ENCODE measurements at places on chromosomes 11 and 22.

- no peak overlapping the region for H3K4me3 ChIP-seq
- H3K27me3 ChIP-seq, result no peaks in the 10 kb centered on the region
- H3K27ac ChIP-seq, result peak overlapping the region; percentile 51
- no peaks in the 10 kb centered on the region for H3K36me3 ChIP-seq
These were observed 27.8 kb upstream of the PPARA start for GRCh38 chr22:46122511-46122971.

GRCh38 chr11:86660088-86660487, 12.3 kb downstream of the ME3 start:
- H3K4me1 ChIP-seq, result peaks cover 7% of the 10 kb centered on the region
- DNase-seq, result no peak
- H3K4me3 ChIP-seq, result no peak overlapping the region

- H3K27ac ChIP-seq, result no peak overlapping the region
- no peak for DNase-seq
- no peaks in the 10 kb centered on the region for H3K27me3 ChIP-seq
- H3K4me3 ChIP-seq, result no peak overlapping the region
- no peaks in the 10 kb centered on the region for H3K4me1 ChIP-seq
- no peaks in the 10 kb centered on the region for H3K36me3 ChIP-seq
These were observed 4.6 kb upstream of the RTCB start for GRCh38 chr22:32416556-32417085.

DNA sequence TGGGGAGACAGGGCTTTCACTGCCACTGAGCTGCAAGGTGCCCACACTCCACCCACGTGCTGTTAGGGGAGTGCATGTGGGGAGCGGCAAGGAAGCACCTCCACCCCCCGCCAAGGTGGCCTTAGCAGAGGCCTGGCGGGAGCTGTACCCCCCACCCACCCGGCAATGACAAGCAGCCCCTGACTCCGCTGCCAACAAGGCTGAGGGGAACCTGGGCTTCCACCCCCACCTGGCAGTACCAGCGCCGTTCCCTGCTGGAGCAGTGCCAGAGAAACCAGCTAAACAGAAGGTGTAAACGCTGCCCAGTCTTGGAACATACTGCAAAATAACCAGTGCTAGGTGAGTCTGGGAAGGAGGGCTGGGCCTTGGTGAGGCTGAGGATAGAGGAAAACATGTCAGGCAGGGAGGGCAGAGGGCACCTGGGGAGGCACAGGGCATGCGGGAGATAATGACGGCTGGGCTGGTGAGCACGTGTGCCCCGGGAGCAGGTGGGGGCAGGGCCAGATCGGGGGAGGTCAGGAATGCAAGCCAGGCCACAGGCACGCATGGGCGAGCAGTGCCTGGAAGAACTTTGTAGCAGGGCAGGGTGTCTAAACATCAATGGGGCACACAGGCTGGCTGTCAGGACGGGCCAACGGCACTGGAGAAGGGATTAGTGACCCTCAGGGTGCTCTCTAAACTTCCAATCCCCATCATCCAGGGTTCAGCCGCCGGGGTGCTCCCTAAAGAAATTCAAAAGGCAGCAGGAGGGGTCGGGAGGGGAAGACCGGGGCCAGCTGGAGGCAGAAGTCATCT, 6.6 kb downstream of the CERK start:
- no peak for DNase-seq
- H3K4me1 ChIP-seq, result peaks cover 24% of the 10 kb centered on the region
- peak overlapping the region; percentile 19 for H3K27ac ChIP-seq
- H3K27me3 ChIP-seq, result no peaks in the 10 kb centered on the region
- no peak overlapping the region for H3K4me3 ChIP-seq
- no peaks in the 10 kb centered on the region for H3K36me3 ChIP-seq
